ENCODE measurements at places on chromosomes 7 and 10.

DNA sequence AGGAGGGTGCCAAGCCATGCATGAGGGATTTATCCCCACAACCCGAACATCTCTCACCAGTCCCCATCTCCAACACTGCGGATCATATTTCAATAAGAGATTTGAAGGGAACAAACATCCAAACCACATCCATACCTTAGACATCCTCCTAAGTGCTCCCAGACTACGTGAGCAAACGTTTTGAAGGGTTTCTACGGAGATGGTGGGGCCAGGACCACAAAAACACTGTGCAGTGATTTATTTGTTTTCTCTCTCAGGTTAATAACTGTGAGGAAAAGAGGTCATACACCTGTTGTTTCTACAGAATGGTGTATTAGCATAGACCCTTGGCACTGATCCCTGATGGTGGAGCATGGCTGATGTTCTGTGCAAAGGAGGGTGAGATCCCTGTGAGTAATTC, 277.8 kb downstream of the FRMD4A start:
- DNase-seq: no peak

DNA sequence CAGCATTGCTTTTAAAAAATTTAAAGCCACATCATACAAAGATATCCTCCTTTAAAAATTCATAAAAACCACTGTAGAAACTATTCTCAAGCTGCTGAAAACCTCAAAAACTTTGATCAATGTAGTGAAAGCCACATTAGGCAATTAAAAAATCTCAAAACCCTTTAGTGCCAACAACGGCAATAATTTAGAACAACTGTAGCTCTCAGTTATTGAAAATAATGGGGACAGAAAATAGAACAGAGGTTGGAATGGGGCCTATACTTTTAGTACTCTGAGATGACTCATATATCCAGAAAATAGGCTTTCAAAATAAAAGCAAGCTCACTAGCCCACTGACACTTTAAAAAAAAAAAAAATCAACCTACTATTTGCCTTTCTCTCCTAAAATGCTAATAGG, 87.5 kb downstream of the GSAP start:
- DNase-seq: no peak

- DNase-seq: no peak
Measured at GRCh38 chr7:95501261-95501832, 15.6 kb downstream of the ASB4 start.

DNA sequence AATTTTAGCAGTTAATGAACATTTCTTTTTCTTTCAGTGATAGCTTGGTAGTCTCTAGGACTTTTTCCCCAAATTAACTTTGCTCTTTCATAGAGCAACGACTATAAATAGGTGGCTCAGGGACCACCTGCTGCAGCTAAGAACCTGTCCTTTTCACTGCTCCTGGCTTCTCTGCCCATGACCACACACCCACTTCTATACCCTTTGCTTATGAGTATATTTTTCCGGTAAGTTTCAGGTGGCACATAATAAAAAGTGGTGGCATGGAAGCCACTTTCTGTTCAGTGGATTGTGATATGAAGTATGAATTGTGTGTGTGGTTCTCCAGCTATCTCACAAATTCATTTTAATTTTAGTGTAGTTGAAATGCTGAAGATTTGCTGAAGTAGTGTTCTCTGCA, 1.2 kb downstream of the ING3 start:
- no peak for DNase-seq

DNA sequence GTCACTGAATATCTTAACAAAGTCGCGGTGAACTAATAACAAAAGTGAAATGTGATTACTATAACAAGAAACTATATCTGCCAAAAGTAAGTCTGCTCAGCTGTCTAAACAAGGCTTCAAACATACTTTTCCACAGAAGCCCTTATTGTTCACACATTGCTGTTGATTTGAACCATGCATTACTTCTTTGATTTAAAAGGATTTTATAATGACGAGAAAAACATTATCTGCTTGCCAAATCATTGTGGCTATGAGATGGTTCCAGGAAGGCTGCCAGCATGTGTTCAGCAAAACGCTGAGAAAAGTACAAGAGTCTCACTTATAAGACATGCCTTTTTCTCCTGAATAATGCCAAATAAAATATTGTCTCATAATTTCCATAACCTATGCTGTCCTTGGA, 24.4 kb downstream of the RNF133 start:
- no peak for DNase-seq

DNA sequence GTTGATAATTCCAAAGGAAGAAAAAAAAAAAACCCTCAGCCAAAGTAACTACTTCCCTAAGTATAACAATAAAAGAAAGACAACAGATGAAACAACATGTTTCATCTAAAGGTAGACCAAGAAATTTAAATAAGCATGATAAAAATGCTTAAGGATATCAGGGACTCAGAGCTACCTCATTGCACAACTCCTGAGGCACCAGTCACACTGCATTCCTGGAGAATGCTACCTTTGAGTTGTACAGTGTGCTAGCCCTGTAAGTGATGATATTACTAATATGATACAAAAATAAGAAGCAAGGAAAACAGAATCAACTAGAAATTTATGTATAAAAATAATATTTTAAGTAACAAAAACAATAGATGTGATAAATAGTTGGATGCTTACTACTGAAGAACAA, 29.5 kb upstream of the C7orf33 start:
- DNase-seq: no peak

DNA sequence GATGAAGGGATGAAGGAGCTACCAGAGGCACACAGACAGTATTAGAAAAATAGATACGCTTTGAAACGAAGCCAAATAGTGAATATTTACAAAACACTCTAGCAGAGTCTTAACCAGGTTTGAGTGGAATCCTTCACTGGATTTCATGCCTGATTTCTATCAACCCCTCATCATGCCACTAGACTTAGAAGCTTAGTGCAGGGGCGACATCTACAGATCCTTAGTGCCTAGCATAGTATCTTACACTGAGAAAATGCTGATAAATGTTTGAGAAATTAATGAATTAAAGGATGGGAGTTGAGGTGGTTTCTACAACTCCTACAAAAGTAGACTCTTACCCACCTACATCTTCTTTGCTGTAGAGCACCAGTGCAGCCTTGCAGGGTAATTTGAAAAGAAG, 54.7 kb upstream of the CCNJ start:
- no peak for DNase-seq

- no peak for DNase-seq
Measured at GRCh38 chr7:70072220-70072619, 473.9 kb downstream of the AUTS2 start.

GRCh38 chr7:140909476-140910161, 15.1 kb downstream of the BRAF start:
- no peak for DNase-seq

DNA sequence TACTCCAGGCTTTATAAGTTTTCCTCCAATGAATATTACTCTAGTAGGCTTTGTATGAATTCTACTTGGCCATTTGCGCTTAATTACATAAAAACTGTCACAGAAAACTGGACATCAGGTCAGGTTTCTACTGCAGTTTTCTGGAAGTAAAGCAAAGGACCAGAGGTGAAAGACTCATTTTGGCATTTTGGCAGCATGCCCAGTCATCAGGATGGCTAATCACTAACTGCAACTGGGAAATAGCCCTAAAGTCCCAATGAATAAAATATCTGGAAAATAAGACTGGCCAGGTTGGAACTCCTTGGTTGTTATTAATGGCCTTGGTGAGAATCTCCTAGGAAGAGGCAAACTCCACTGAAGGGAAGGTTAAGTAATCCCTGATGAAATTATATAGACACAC, 75.5 kb downstream of the COPG2 start:
- no peak for DNase-seq

GRCh38 chr10:33391611-33392465, 57.4 kb upstream of the NRP1 start:
- DNase-seq: no peak

- DNase-seq: no peak
Measured at GRCh38 chr7:88328787-88329186, 22.1 kb upstream of the STEAP4 start.

- no peak for DNase-seq
Measured at GRCh38 chr7:38934051-38934450, 25.1 kb upstream of the VPS41 start.

DNA sequence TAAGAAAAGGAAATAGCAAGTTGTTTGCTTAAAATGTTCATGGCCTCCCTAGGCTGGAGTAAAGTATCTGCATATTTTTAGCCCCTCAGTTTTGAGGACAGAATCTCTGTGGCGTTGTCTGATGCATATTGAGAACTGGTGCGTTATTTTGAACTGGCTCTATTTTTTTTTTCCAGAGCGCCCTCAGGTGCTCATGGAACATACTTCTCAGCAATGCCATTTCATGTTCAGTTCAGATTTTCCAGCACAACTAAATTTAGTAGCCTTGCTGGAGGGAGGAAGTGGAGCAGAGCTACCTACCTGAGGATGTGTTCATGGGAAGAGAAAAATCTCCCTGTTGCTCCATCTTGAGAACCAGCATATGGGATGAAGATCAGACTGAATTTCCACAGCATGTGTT, 870.5 kb downstream of the LRMDA start:
- no peak for DNase-seq

DNA sequence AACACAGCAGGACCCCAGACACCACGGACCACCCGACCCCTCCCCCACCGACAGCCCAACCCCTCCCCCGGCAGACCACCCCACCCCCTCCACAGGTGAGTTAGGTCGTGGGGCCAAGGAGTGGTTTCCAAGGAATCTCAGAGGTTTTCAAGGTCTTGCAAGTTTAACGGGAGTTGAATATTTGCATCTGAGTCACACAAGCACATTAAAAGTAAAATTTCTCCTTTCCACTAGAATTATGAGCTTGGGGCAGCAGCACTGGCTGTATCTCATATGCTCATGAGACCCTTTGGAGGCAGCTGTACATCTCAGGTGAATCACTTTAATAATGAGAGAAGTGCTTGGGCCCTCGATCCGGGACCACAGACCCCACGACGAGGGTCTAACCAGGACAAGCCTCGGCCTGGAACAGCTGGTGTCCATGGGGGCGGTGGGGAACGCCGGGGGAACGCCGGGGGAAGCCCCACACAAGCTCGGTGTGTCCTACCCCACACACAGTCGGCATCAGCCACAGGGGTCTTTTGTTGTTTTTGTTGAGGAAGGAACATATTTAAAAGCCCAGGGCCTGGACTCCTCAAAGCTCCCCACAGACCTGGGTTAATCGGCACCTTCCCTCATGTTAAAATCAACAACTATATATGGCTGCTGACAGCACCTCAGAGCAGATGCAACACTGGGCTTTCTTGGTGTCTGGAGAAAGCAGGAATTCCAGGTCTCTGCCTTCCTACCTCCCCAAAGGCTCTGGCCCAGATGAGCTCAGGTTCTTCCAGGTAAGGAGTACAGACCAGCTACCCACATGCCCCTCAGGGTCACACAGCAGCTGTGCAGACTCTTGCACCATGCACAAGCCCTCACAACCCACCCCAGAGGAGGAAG, 130.3 kb downstream of the DIP2C start:
- DNase-seq: no peak

DNA sequence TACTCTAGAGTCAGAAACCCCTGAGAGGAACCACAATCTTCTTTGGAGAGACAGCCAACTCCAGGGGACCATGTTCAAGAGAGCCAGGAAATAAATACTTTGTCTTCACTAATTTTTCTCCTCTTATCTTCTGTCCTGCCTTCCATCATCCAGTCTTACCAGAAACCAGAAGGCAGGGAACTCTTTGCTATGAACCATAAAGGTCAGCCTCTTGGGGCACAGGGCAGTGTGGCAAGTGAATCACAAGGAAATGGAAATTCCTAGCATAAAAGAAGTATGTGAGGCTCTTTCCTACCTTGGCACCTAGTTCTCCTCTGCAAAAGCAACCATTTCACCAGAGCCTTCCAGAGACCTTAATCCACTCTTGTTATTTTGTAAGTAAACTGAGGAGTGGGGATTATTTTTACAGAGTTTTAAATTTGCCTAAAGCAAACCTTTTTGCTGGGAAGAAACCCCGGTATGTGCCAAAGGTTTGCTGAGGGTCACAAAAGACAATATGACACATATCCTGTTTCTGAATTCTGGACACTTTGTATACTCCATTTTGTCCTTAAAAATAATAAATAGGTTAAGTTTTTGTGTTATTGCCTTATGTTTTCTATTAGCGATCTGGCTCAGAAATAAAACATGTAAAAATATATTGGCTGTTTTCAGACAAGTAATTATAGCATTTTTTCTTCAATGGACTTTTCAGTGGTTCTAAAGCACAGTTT, 87.1 kb downstream of the ADAM22 start:
- DNase-seq: no peak

- DNase-seq: no peak
Measured at GRCh38 chr10:79331226-79331625, 16.0 kb upstream of the PPIF start.

- no peak for DNase-seq
Measured at GRCh38 chr10:23481363-23481961, 42.6 kb downstream of the OTUD1 start.

DNA sequence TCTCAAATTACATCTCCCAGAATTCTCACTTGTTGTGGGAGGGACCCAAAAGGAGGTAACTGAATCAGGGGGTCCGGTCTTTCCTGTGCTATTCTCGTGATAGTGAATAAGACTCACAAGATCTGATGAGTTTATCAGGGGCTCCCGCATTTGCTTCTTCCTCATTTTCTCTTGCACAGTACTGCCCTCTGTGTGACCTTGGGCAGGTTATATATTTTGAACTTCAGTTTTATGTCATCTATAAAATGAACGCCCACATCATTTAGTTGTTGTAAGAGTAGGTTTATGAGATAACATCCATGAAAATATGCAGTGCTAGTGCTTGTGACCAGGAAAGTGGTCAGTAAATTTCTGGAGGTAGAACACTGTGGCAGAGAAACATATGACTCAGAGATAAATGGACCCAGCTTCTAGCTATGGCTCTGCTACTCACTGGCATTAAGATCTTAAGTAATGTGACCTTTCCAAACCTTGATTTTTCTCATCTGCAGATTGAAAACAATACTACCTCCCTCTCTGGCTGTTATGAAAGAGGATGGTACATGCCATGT, 44.3 kb downstream of the SCRN1 start:
- DNase-seq: no peak

DNA sequence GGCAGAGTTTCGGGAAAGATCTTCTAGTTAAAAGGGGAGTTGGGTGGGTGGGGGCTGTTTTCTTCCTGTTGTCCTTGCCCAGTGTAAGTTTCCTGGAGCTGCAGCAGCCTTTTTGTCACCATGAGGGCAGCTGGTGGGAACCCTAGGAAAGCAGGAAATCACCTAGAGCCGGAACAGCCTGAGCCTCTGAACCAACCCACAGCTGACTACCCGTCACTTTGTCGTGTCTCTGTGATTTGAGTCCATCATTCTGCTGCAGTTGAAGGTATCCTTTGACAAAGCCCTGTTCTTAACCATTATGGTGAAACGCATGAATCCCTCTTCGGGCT, 1.2 kb upstream of the C10orf143 start:
- no peak for DNase-seq

GRCh38 chr7:128868624-128869137, 6.0 kb downstream of the ATP6V1F start:
- DNase-seq: no peak

DNA sequence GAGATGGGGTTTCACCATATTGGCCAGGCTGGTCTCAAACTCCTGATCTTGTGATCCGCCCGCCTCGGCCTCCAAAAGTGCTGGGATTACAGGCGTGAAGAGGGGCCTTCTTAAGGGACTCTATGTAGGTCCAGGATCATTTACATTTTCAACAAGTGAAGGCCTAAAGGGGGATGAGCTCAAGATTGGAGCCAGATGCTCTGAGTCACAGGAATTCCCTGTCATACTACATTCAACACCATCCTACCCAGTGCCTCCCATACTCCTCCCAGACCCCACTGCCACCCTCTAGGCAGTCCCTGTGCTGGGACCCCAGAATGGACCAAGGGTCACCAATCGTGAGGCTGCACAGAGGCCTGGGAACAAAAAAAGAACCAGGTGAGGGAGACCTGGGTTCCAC, 29.9 kb downstream of the CYTH3 start:
- no peak for DNase-seq
